Natural killer cell (primary cell): ENCODE measurements at places on chromosomes 12 and 14. TPM values are rescaled to one million over a fixed set of nuclear protein-coding genes. Genes with fewer than 3 reads are reported as not detected.
A peak's percentile ranks its signal among the peaks of the same experiment; 100 is the strongest.

- H3K27ac ChIP-seq, result peak overlapping the region; percentile 92
- H3K4me1 ChIP-seq, result peaks cover 78% of the 10 kb centered on the region
- H3K27me3 ChIP-seq, result no peaks in the 10 kb centered on the region
- peaks cover 8% of the 10 kb centered on the region for H3K36me3 ChIP-seq
- DNase-seq, result no peak
Measured at GRCh38 chr14:91241863-91242262, 2.6 kb downstream of the GPR68 start.

DNA sequence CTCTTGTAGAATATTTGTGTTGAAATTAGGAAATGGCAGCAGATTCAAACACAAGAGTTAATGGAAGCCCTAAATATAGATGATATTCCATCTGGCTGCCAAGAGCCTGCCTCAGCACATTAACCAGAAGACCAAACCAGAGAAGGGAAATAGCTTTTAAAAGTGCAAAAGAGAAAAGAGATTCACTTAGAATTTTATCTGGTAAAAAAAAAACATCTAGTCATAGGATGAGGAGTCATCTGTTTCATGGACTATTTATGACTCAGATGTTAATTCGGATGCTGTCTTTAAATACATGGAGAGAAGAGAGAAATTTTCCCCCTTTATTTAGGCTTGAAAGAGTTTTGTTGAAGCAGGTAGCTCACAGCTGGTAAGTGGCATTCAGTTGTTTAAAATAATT, 201.6 kb upstream of the NUDT4 start:
- no peak overlapping the region for H3K4me3 ChIP-seq
- no peaks in the 10 kb centered on the region for H3K36me3 ChIP-seq
- no peak overlapping the region for H3K27ac ChIP-seq
- no peak for DNase-seq

The ESR2 gene
- total RNA-seq, result 0.53 TPM

The CCDC196 gene
- total RNA-seq, result not detected

The OTX2 gene
- total RNA-seq, result not detected

The NID2 gene
- total RNA-seq, result 0.40 TPM

The SLCO1B3 gene
- not detected for total RNA-seq

The GYS2 gene
- not detected for total RNA-seq

The JDP2 gene
- 3.2 TPM for total RNA-seq

The SOX5 gene
- 0.95 TPM for total RNA-seq

- H3K27ac ChIP-seq, result no peak overlapping the region
- no peaks in the 10 kb centered on the region for H3K4me1 ChIP-seq
- no peak overlapping the region for H3K4me3 ChIP-seq
- no peaks in the 10 kb centered on the region for H3K36me3 ChIP-seq
- H3K27me3 ChIP-seq, result no peaks in the 10 kb centered on the region
Measured at GRCh38 chr14:91693346-91693745, 38.5 kb downstream of the CATSPERB start.

DNA sequence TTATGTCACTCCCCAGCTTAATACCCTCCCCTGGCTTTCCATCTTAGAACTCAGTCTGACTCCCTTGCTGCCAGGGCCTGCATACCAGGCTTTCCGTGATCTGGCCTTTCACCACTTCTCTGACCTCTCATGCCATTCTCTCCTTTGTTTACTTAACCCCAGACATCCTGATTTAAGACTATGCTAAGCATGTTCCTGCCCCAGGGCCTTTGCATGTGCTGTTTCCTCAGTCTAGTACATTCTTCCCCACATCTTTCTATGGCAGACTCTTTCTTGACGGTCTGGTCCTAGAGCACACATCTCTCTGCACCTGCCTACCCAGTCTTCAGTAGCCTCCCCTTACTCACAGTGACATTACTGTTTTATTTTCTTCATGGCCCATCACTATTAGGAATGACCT, 42.2 kb downstream of the PLXNC1 start:
- no peaks in the 10 kb centered on the region for H3K27me3 ChIP-seq
- peaks cover 13% of the 10 kb centered on the region for H3K36me3 ChIP-seq
- no peak overlapping the region for H3K27ac ChIP-seq
- H3K4me1 ChIP-seq, result peaks cover 9% of the 10 kb centered on the region

- DNase-seq, result no peak
- H3K36me3 ChIP-seq, result no peaks in the 10 kb centered on the region
- no peak overlapping the region for H3K27ac ChIP-seq
- H3K4me1 ChIP-seq, result no peaks in the 10 kb centered on the region
- no peaks in the 10 kb centered on the region for H3K27me3 ChIP-seq
Measured at GRCh38 chr12:2306735-2307134, 253.9 kb downstream of the CACNA1C start.

The CCDC177 gene
- total RNA-seq, result not detected

DNA sequence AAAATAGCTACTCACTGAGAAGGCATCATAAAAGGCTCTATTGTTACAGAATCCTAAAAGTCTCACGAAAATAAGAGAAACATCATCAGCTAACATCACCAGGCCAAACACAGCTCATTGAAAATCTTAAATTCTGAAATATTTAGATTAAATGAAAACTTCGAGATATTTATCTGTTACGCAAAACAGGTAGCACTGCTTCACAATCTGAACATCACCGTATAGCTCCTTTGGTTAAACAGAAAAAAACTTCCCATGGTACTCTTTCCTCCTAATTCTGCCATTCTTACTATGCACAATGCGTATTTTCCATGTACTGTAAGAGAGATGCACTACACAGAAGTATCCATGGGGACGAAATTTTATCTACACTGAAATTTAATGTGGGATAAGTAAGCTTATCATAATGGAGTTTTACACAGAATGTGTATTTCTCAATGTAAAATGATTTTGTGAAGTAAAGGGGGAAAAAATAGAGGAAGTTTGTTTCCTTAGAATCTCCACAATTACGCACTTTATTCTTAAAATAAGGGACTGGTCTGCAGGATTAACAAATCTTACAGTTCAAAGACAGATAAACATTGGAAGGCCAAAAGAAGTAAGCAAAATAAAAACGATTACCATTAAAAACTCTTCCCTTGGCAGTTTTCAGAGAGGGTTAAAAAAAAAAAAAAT, 1.9 kb downstream of the SGPP1 start:
- H3K4me3 ChIP-seq, result peak overlapping the region; percentile 93
- no peak for DNase-seq
- no peaks in the 10 kb centered on the region for H3K27me3 ChIP-seq
- no peak overlapping the region for H3K27ac ChIP-seq
- peaks cover 15% of the 10 kb centered on the region for H3K4me1 ChIP-seq
- peaks cover 2% of the 10 kb centered on the region for H3K36me3 ChIP-seq

DNA sequence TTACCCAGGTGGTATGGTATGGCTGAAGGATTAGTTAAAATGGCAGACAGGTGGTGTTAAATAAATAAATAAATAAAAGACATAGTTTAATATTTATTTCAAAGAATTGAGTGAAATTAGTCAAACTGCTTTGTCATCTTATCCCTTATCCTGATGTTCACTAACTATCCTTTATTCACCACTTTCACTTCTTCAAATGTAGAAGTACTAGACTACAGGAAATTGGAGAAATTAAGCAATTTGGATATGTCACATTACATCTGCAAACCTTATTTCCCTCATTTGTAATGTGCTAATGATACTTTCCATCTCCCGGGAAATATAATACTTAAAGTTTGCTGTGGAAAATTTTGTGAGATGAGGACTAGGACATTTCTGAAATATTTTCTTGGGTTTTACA, 1195.7 kb downstream of the LRFN5 start:
- no peak for DNase-seq
- no peaks in the 10 kb centered on the region for H3K36me3 ChIP-seq
- H3K27me3 ChIP-seq, result no peaks in the 10 kb centered on the region
- H3K4me1 ChIP-seq, result no peaks in the 10 kb centered on the region

DNA sequence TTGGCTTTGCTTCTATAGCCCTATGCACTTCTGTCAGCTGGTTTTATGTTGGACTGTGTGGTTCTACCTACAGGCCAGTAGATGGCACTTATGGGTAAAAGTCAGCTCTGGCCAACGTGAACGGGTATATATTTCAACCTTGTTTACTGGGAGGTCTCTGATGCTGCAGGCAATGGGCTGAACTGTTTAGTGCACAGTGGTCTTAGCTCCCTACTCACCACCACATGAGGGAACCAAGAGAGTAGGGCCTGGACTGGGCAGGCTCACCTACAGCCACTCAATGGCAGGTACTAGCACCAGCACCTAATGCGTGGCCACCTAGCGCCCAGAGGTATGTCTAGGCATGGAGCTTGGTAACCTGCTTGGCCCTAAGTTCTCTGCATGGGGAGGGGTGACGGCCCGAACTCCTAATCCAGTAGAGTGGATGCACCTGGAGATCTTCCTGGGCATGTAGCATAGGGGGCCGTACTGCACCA, 481.8 kb downstream of the TMEM117 start:
- H3K4me1 ChIP-seq, result no peaks in the 10 kb centered on the region
- peak; percentile 22 for DNase-seq
- no peaks in the 10 kb centered on the region for H3K27me3 ChIP-seq
- H3K4me3 ChIP-seq, result no peak overlapping the region
- no peaks in the 10 kb centered on the region for H3K36me3 ChIP-seq
- no peak overlapping the region for H3K27ac ChIP-seq

DNA sequence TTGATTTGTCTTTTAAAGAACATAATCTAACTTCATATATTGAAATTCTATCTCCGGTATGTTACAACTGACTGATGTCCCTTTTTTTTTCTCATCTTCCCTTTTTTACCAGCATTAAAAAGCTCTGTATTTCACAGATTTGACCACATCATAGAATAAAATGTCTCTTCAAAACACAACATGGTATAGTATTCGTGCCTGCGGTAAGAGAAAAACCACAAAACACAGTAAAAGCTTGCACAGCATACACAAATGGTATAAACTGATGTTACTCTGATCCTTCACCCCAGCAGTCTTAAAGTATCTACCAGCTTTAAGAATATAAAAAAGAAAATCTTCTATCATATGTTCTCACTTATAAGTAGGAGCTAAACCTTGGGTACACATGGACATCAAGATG, 83.4 kb downstream of the HECTD1 start:
- no peak for DNase-seq
- H3K27ac ChIP-seq, result no peak overlapping the region
- peaks cover 31% of the 10 kb centered on the region for H3K4me1 ChIP-seq
- no peak overlapping the region for H3K4me3 ChIP-seq
- H3K27me3 ChIP-seq, result no peaks in the 10 kb centered on the region
- peaks cover 53% of the 10 kb centered on the region for H3K36me3 ChIP-seq

The CLBA1 gene
- total RNA-seq, result 1.8 TPM

DNA sequence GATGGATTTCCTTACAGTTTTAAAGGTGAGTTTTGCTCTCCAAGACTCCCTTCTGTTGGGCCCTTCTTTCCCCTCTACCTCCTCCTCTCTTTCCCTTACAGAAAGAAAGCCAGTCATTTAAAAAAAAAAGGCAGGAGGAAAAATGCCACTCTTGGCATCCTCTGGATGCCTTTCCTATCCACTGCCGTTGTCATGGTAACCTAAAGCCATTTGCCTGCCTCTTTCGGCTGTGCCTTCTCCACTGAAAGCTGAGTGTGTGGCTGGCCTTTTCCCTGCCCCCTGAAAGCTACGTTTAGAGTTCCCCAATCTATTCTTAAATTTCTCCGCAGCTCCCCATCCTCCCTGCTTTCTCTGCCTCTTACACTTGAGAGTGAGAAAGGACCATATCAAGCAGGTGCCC, 67.1 kb downstream of the TUNAR start:
- H3K4me1 ChIP-seq, result no peaks in the 10 kb centered on the region
- H3K36me3 ChIP-seq, result no peaks in the 10 kb centered on the region
- no peaks in the 10 kb centered on the region for H3K27me3 ChIP-seq
- no peak for DNase-seq

GRCh38 chr12:52953181-52953841, 4.4 kb downstream of the KRT18 start:
- peaks cover 6% of the 10 kb centered on the region for H3K27me3 ChIP-seq
- no peak for DNase-seq
- no peaks in the 10 kb centered on the region for H3K36me3 ChIP-seq
- H3K4me1 ChIP-seq, result peaks cover 9% of the 10 kb centered on the region
- no peak overlapping the region for H3K4me3 ChIP-seq
- H3K27ac ChIP-seq, result no peak overlapping the region

DNA sequence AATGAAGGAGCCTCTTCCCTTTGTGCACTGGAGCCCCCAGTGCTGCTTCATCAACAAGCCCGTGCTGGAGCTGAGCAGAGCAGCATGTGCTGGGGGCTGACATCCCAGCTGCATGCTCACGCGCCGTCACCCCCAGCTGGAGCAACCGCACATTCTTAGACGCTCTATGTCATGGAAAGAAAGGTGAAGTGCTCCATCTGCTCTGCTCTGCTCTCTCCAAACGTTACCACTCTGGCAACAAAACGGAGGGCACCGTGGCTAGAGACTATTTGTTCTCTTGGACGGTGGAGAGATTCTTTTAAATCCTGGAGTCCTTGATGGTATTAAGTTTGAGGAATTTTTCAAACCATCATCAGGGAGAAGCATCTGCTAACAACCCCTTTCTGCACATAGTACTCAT, 208.4 kb downstream of the C12orf75 start:
- DNase-seq, result no peak
- no peak overlapping the region for H3K27ac ChIP-seq
- H3K4me3 ChIP-seq, result no peak overlapping the region
- H3K36me3 ChIP-seq, result no peaks in the 10 kb centered on the region
- H3K4me1 ChIP-seq, result no peaks in the 10 kb centered on the region

The KRT78 gene
- not detected for total RNA-seq

DNA sequence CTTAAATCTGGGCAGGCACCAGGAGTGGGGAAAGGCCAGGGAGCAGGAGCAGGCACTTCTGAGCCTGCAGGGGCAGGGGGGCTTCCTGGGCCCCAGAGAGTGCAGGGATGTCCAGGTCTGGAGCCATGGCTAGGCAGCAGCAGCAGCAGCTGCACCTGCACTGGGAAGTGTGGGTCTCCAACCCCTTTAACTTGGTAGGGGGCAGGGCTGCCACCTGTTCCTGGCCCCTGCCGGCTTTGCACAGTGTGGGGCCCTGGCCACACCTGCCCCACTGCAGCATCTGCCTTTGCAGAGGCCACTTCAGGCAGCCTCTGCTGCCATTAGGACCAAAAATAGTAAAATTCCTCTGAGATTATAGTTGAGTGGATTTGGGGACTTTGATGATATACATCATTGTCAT, 138.5 kb downstream of the SLC16A7 start:
- H3K27me3 ChIP-seq, result no peaks in the 10 kb centered on the region
- no peaks in the 10 kb centered on the region for H3K36me3 ChIP-seq
- H3K4me1 ChIP-seq, result no peaks in the 10 kb centered on the region
- H3K4me3 ChIP-seq, result no peak overlapping the region
- DNase-seq, result no peak

The C12orf54 gene
- not detected for total RNA-seq

The MGP gene
- total RNA-seq, result not detected

The LRP6 gene
- total RNA-seq, result not detected

The SLC6A12 gene
- 0.54 TPM for total RNA-seq

The CLEC12A gene
- 14.8 TPM for total RNA-seq

The CD163L1 gene
- total RNA-seq, result 0.34 TPM

The SYT1 gene
- not detected for total RNA-seq

The ITGB7 gene
- 441 TPM for total RNA-seq

DNA sequence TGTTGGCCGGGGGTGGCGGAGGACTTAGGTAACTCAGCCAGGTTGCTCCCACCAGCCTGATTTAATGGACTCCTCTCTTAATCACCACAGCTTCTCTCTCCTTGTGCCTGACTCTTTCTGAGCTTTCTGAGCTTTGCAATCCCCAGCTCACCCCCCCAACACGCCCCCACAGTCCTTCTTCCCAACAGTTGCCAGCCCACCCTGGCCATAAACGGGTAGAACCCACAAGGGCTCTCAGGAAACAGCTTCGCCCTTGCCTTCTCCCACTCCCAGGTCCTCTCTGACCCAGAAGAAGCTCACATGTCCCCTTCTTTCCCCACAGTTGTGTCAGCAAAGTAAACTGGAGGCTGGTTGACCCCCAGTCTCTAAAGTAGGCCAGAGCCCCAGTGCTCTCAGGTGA, 32.9 kb downstream of the ZFP36L1 start:
- H3K36me3 ChIP-seq, result no peaks in the 10 kb centered on the region
- DNase-seq, result no peak
- H3K27ac ChIP-seq, result no peak overlapping the region
- H3K4me3 ChIP-seq, result no peak overlapping the region
- no peaks in the 10 kb centered on the region for H3K27me3 ChIP-seq

The CDK4 gene
- 39.5 TPM for total RNA-seq
